Stimulated activated CD4-positive, alpha-beta T cell treated with anti-CD3 and anti-CD28 coated beads, TNF-alpha, amount 100 ng/mL, for 24 hours (primary cell): ENCODE measurements at places on chromosomes 4 and X.

DNA sequence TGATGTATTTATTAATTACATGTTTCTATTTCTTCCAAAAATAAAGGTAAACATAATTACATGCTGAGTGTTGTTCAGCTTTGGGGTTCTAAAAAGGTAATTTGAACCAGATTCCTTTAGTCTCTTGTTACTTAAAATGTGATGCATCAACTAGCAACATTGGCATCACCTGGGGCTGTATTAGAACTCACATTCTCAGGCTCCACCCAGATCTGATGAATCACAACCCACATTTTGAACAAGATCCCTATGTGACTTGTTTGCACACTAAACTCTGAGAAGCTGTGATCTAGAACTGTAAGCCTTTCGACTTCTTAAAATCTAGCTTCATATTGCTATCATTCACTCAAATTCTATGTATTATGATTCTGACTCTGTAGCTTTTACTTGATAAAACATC lies 23.0 kb upstream of the HS3ST1 start:
- no peak for DNase-seq

DNA sequence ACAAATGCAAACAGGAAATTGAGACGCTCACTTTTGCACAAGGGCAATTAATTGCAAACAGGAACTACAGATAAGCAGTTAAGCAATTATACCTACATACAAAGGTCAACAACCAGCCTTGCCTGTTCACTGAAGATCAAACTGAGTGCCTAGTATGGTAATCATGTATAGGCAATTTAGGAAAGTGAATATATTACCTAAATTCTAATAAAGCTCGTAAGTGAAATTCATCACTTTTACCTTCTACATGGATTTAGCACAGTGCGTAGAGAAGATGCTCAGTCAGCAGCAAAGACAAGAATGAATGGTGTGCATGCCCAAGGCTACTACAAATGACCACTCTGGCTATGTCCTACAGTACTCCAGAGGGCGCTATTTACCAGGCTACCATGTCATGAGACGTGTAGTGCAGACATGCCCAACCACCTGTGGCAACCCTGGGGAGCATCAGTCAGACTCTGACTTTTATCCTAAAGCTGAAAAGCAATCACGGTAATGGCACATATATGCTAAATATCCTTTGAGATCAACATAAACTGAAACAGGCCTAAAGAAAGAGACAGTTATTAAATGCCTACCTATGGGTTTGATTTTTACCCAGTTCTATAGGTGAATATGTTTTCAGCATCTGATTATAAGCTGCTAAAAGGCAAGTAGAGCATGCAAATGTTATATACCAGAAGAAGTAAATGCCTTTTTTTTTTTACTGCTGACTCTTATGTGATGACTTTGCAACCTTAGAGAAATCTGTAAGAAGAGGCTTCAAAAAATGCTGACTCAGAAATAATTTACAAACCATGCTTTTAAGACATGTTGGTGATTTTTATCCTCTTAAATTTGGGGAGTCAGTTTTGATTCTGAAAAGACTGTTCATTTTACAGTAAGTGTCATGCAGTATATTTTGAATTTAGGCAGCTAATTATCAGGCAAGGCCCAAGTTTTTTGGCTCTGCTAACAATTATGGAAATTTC lies 178.0 kb downstream of the PPP3CA start:
- DNase-seq = peak; percentile 14

GRCh38 chr4:2281575-2282343 lies 19.9 kb upstream of the MXD4 start:
- DNase-seq = peak; percentile 24

DNA sequence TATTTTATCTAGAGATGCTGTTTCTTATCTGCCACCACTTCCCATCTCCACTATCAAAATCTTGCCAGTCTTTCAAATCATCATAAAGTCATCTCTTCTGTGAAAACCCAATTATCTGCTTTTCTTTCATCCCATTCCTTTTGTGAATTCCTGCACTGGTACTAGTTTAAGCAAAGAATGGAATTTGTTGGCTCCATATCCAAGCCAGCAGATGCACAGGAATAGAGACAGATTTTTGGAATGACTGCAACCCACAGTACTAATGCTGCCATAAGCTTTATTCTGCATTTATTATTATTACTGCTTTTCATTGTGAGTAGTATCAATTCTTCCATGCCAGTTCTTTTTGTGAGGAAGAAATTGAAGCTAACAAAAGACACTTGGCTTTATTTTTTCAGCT lies 616.7 kb downstream of the RAPGEF2 start:
- no peak for DNase-seq

DNA sequence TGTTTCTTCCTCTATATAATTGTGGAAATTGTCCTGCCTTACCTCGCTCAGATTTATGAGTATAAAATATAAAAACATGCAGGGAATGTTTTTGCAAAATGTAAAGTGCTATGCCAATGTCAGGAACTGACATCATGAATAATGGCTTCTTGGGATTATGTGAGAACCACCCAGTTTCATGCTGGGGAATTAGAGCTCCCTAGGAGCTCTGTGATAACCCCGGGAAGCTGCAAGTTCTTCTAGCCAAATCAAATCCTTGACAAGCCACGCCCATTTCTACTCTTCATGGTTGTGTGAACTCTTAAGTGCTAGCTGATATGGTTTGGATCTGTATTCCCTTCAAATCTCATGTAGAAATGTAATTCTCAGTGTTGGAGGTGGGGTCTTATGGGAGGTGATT lies 85.9 kb upstream of the PAK3 start:
- no peak for DNase-seq

- no peak for DNase-seq
Observed at GRCh38 chrX:20571611-20572010, 304.9 kb upstream of the RPS6KA3 start.

DNA sequence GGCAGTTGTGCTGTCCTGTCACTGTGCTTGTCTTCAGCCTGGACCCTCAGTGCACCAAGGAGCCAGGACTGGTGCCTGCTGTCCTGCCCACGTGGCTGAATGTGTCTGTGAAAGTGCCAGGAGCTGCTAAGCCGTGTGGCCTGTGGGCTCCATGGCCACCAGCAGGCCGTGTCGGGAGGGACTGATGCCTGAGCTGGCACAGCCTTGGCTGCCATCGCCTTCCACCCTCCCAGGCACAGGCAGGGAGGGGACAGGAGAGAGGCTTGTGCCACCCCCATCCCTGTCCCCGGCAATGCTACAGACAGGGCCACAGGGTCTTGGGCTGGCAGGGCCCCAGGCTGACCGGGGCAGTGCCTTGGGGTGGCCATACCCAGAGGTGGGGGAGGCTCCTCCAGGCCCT lies 24.8 kb downstream of the DOK7 start:
- DNase-seq = no peak

DNA sequence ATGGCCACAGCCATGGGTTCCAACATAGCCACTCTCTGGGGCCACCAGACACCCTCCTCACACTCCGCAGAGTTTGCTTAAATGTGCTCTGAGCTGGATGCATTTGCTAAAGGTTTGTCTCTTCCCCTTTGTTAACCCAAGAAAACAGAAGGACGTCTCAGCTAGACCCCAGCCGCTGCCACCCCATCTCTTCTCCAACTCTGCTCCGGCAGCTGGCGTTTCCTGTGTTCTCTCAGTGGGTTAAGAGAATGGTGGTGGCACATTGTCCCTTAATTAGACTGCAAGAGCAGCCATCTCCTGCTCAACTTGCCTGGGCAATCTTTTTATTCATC lies 43.7 kb upstream of the FAM9C start:
- DNase-seq = no peak

DNA sequence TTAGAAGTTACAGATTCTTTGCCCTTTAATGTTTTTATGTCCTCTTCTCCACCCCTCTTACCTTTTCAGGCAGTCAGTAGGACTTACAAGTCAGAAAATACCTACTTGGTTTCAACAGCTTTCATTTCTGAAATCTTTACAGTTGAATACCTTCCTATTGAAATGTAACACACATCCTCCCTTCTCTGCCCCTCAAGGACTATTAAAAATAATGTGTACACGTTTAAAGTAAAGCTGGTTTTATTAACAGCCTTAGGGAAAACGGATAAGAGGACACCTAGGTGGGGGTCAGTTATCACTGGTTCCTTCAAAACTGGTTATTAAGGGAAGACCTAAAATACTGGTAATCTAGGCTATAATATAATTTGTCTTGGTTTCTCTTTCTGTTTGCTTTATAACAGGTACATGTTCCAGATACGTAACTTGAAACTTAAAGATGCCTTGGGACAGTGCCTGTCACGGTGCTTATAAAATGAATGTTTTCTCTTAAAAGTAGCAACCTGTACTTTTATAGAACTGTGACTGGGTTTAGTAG lies 1.8 kb downstream of the CCSER1 start:
- no peak for DNase-seq

GRCh38 chrX:47430925-47431324 lies 52.1 kb downstream of the ZNF41 start:
- DNase-seq = no peak

- no peak for DNase-seq
Observed at GRCh38 chr4:170274616-170275015, 184.9 kb upstream of the AADAT start.

GRCh38 chrX:50470103-50471031 lies at the start of gene DGKK:
TSS of gene DGKK (minus strand) at chrX:50470825. CDS start at chrX:50470678, 147 bp downstream.
- no peak for DNase-seq

DNA sequence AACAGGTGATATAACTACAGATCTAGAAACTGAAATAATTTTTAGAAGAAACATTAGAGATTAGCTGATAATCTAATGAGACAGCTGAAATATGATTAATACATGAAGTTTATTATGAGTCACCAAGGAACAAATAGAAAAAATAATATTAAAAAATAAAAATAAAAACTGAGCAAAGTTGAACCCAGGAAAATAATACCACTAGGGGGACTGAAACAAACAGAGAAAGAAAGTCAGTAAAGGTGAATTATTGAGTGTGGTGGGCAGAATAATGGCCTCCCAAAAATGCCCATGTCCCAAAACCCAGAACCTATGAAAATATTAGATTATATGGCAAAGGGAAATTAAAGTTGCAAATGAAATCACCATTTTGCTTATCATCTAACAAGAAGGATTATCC lies 820.7 kb upstream of the INTU start:
- DNase-seq = no peak

DNA sequence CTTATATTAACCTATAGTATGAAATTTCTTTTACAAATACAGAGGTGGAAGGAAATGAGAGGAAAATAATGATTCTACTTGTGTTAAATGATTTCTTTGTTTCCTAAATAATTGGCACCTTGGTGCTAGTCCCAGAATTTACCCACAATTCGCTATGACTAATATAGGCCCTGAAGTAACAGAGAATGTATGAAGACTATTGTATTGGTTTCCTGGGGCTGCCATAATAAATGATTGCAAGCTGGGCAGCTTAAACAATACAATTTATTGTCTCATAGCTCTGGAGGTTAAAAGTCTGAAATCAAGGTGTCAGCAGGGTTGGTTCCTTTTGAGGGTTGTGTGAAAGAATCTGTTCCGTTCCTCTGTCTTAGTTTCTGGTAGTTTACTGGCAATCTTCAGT lies 74.8 kb upstream of the GPRIN3 start:
- DNase-seq = no peak

- DNase-seq = no peak
Observed at GRCh38 chr4:177052211-177052934, 257.3 kb upstream of the NEIL3 start.

- no peak for DNase-seq
Observed at GRCh38 chr4:94469221-94469784, 17.6 kb downstream of the PDLIM5 start.

- DNase-seq = no peak
Observed at GRCh38 chr4:46874811-46875210, 34.2 kb downstream of the COX7B2 start.

DNA sequence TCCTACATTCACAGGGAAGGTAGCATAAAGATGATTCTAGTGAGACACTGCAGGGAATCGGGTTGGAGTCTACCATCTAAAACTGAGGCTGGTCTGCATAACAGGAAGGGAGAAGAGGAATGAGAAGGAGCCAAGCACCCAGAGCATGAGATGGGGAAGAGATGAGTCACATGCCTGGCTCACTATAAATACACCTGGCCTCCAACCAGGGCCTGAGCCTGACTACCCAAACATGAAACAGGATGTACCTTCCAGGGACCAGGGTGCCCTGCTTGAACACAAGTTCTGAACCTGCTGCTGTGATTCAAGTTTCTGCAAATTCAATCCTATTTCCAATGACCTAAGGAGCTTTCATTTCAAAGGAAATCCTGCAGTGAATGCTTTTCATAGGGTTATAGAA lies 24.9 kb downstream of the CD99L2 start:
- DNase-seq = no peak

DNA sequence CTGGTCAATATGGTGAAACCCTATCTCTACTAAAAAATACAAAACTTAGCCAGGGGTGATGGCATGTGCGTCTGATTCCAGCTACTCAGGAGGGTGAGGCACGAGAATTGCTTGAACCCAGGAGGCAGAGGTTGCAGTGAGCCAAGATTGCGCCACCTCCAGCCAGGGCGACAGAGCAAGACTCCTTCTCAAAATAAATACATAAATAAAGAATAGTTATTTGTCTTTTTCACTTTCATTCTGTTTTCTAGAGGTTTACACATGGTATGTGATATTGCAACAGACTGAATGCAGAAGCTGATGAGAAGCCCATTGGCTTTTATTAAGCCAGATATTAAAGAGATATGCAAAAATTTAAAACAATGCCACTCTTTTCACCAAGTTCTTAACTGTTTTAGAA lies 8.2 kb downstream of the KLHL15 start:
- DNase-seq = no peak

- DNase-seq = no peak
Observed at GRCh38 chr4:94451051-94451694, 569 bp upstream of the PDLIM5 start.

GRCh38 chr4:119722670-119723069 lies 94.1 kb upstream of the PDE5A start:
- DNase-seq = no peak

GRCh38 chr4:107600983-107601382 lies 119.1 kb downstream of the PAPSS1 start:
- no peak for DNase-seq

GRCh38 chrX:74911494-74911893 lies 13.8 kb downstream of the NEXMIF start:
- no peak for DNase-seq

GRCh38 chr4:89119166-89119565 lies 7.8 kb downstream of the TIGD2 start:
- DNase-seq = no peak

DNA sequence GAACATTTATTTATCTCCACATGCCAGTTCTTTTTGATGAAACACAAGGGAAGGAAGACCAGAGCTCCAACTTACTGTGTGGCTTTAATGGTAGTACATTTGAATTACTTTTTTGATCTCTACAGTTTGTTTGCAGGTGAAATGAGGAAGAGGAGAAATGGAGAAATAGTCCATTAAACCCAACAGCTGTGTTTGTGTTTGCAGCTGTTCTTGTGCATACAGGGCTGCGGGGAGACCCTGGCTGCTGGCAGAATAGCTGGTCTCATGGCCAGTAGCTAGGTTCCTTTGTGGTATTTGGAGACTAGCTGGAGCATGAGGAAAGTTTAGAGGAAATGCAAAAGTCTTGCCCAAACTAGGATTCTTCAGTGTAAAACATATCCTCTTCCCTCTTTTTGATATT lies 374.8 kb downstream of the GPAT3 start:
- no peak for DNase-seq

DNA sequence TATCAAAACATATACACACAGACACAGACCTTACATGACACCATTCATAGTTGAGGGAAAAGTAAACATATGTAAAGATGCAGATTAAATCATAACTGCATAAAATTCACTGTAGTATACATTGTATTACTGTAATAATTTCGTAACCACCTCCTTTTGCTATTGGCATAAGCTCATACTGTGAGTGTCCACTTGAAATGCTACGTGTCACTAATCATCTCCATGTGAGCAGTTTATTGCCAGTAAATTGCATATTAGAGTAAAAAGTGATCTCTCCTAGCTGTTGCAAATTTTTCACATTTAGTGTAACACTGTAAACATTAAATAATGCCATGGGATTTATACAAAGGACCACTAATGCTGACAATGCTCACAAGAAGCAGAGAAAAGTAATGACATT lies 256.7 kb upstream of the GNPDA2 start:
- no peak for DNase-seq
